Left renal pelvis (tissue), 4 donors: ENCODE measurements at places on chromosomes 7 and 10. TPM values are rescaled to one million over a fixed set of nuclear protein-coding genes. Genes with fewer than 3 reads are reported as not detected.

- DNase-seq = no peak
These were observed 365.5 kb upstream of the PFKP start for GRCh38 chr10:2701802-2702201.

DNA sequence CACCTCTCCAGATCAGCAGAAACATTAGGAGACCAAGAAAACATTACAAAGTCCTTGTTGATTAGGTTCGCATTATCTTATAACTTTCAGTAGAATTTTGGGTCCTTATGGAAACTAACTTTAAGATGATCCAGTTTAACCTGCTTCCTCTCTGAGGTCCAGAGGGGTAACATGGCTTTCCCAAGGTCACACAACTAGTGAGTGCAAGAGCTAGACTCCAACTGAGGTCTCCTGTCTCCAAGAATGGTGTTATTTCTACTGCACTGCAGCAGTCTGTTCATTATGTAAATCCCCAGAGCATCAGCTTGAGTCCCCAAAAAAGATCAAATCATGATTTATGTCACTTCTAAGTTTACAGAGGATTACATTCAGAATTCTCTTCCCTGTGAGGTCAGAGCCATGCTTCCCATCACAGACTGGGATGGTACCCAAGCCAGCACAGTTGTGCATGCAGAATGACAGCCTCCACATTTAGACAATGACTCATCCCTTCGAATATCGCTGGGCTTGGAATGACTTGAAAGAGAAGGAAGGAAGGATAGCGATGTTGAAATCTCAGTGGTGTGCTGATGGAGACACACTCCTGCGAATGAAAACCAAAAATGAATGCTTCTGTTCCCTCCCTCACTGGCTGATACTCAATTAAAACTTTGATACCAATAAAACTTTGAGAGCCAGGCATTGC is 163.1 kb upstream of the PLXNA4 start:
- no peak for DNase-seq

DNA sequence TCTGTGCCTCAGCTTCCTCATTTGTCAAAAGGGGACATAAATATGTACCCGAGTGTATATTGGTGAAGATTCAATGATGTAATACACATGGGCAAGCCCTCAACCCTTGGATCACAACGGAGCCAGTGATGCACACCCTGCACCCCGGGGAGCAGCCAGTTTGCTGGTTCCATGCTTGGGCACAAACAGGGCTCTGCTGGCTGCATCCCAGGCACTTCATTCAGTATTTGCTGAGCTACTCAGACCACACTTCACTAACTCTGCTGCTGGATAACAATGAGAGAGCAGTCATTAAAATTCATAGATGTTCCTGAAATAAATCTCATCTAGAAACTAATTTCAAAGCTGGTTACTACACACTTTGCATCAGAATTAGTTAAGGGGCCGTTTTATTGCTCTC is 72.0 kb downstream of the SCRN1 start:
- DNase-seq = no peak

GRCh38 chr7:148754912-148755311 is 56.2 kb downstream of the CUL1 start:
- DNase-seq = no peak

The CASTOR2 gene
- 8.1 TPM for polyA plus RNA-seq

GRCh38 chr10:43873717-43874116 is 225.0 kb upstream of the ZNF32 start:
- no peak for DNase-seq

DNA sequence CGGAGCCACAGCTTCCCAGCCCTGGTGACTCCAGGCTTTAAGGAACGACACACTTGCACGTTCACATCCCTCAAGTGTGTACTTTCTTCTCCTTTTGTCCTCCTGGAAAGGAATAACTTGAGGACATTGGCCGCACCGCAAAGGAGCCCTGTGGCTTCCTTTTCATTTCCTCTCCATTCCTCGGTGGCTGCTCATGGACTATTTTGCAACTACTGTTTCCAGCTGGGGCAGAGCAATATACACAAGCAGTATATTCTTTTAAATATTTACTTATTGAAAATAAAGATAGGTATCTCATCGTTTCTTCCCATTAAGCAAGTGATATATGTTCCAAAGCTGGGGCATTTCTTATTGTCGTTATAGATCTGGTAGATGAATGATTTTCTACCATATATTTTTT is 97.2 kb upstream of the LYZL1 start:
- no peak for DNase-seq

GRCh38 chr7:116195451-116195850 is 14.9 kb upstream of the TES start:
- DNase-seq = no peak

The IFIT3 gene
- polyA plus RNA-seq = 12.5 TPM

DNA sequence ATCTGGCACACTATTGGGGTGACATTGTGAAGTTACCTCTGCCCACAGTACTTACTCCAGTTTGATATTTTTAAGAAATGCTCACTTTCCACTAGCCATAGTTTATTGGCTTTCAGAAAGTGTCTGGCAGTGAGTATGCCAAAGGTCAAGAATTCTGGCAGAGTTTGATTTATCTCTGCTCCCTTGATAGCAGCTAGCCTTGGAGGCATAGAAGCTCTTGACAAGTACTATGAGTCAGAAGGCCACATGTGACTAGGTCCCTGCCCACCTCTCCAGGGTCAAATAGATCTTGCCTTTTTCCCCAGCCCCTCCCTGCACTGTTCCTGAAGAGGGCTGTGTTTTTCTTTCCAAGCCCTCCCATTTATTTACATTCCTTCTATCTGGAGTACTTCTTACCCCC is 202.2 kb downstream of the AUTS2 start:
- DNase-seq = no peak
